ENCODE measurements at places on chromosomes 1 and 21.

DNA sequence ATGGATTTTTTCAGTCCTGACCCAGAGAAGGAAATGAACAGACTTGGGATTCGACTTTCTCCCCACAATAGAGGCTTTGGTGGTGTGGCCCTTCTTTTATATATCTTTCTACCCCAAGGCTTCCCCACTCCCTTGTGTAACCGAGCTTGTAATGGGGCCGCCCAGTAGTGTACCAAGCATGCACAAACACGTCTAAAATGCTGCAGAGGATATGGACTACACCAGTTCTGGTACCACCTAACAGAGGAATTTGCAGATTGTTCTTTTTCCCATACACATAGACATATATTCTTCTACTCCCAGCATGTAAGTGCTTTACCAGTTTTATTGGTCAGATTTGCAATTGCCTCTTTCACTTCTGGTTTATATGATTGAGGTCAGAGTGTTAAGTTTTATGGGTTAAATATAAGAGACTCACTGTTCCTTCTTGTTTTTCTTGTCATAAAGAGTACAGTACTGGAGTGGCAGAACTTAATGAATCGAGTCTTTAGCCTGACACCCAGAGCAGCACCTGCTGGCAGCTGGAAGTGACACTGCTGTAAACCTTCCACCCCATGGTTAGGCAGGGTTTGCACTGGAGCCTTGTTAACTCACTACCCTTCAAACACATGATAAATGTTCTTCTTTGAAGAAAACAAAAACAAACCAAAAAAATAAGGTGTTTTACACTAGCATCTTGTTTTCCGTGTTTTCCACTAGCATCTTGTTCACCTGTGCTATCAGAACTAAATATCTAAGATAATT is 198.6 kb downstream of the PTPRC start:
- DNase-seq = no peak

GRCh38 chr1:107228704-107229371 is 88.0 kb downstream of the NTNG1 start:
- no peak for DNase-seq

GRCh38 chr1:19327301-19327700 is 15.2 kb downstream of the SLC66A1 start:
- DNase-seq = no peak

DNA sequence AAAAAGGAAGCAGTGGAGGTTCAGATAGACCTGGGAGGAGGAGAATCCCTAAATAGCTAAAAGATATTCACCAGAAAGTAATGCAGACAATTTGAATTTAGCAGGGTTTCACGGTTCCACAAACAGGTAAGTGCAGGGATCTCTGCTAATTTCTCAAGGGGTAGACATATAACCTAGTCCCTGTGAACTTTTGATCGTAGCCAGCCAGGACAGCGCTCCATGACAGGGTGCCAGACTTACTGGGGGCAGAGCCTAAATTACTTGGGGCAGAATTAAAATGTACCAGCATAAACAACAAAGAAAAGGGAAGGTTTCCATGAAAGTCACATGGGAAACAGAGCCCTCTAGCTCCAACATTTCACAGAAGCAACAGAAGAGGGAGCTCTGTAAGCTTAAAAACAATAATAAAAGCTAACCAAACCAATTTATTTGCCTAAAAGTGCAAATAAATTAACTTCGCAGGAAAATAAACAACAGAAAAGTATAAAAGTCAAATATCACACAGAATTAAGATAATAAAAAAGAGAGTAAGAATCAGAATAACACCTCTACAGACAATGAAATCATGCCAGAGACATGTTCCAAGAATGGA is 198.3 kb downstream of the DUSP10 start:
- no peak for DNase-seq

DNA sequence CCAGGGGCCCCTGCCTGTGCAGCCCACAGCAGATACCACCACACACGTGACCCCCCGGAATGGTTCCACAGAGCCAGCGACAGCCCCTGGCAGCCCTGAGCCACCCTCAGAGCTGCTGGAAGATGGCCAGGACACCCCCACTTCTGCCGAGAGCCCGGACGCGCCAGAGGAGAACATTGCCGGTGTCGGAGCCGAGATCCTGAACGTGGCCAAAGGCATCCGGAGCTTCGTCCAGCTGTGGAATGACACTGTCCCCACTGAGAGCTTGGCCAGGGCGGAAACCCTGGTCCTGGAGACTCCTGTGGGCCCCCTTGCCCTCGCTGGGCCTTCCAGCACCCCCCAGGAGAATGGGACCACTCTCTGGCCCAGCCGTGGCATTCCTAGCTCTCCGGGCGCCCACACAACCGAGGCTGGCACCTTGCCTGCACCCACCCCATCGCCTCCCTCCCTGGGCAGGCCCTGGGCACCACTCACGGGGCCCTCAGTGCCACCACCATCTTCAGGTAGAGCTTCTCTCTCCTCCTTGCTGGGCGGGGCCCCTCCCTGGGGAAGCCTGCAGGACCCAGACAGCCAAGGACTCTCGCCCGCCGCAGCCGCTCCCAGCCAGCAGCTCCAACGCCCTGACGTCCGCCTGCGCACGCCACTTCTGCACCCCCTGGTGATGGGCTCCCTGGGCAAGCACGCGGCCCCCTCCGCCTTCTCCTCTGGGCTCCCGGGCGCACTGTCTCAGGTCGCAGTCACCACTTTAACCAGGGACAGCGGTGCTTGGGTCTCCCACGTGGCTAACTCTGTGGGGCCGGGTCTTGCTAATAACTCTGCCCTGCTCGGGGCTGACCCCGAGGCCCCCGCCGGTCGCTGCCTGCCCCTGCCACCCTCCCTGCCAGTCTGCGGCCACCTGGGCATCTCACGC is 51.0 kb downstream of the COL18A1 start:
- no peak for DNase-seq

DNA sequence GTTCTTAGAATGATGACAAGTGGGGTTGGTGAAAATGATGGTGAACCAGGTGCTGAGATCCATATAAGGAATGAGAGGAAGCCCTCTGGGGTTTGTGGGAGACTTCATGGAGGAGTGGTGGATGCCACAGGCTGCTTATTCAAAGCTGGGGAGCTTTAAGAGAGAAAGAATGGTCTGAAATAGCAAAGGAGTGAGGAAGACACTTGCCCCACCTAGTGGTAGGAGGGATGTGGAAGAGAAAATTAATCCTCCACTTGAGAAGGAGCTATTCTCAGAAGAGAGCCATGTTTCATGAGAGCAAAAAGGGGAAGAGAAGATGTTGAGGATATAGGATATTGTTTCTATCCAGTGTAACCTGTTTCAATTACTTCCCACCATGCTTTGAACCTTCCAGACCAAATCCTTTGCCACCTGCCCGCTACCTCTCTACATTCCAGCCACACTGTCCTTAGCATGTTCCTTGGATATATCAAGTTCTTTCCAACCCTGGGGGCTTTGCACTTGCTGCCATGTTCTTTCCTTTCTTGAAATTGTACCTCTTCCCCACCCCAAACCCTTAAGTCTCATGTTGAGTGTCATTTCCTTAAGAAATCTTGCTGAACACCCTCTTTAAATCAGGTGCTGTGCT is 19.6 kb upstream of the ZNF648 start:
- DNase-seq = no peak

DNA sequence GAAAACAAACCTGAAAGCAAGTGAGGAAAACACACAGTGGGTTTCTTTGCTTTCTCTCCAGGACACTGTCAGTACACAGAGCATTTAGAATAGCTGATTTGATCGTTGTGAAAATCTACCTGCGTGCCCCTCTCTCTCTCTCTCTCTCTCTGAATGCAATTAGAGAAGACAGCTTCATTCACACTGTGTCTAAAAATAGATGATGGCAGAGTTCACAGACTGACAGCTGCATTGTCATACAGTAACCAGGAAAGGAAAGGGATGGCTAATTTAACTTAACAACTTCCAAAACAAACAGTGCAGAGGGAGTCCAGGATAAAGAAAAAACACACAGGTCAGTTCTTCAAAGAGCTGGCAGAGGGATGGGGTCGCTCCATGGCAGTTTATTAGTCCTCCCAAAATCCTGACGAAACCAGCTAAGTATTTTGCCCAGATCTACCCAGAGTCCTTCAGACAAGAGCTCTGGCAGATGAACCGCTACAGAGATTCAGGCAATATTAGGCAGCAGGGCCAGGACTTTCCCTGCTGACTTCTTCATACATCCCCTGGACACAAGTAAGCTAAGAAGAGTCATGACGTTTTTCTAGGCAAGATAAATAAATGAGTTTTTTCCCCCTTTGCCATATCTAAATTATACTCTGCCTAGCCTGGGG is 58.9 kb downstream of the WLS start:
- no peak for DNase-seq

GRCh38 chr1:209686322-209686721 is 11.1 kb downstream of the G0S2 start:
- no peak for DNase-seq

- no peak for DNase-seq
These were observed 39.1 kb downstream of the SPSB1 start for GRCh38 chr1:9331558-9332346.

DNA sequence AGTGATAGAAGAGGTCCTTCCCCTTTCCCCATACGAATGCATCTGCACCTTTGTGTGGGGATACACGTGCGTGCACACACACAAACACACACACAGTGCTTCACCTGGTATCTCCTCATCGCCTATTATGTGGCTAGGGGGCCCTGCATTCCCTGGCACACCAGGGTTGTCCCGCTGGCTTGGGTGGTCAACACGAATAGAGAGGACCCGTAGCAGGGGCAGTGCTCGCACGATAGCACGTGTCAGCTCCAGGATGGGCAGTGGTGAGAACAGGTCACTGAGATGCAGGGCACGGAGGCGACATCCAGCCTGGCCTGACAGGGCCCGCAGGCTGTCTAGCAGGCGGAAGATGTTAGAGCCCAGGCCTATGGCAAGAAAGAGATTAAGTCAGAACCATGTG is 22.4 kb downstream of the LRRC41 start:
- DNase-seq = no peak

DNA sequence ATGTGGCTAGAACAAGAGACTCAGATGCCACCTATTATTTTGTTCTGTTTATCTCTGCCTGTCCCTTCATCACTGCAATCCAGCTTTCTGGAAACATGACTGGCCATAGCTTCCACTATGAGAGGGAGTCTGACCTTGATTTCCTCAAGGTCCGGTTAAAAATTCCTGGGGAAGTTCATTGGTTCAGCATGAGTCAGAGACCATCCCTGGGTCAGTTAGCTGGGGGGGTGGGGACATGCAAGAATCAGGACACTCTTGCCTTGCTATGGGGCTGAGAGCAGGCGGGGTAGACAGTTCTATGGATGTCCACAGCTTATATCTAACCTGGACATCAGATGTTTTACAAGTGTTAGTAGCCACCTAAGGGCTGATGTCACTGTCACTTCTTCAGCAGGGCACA is 81.1 kb downstream of the TENT5C start:
- no peak for DNase-seq

GRCh38 chr1:27548136-27548853 is 55.6 kb downstream of the AHDC1 start:
- no peak for DNase-seq

DNA sequence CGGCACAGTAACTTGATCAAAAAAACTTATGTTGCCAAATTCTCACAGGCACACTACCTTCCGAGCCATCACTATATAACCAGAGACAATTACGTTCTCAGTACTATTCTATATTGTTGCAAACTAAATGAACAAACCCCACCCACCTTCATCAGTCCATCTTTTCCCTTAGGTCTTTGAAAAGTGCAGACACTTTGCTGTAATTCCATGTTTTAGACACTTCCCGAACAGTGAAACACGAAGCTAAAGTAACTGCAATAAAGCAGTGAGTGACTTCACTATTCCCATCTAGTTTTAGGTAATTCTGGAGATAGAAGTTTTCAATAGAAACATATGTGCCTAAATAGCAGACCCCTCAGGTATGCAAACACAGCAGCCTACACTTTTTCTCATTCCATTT is 7.7 kb downstream of the SFPQ start:
- no peak for DNase-seq

- no peak for DNase-seq
These were observed 185.2 kb downstream of the FAF1 start for GRCh38 chr1:50774759-50775351.

- no peak for DNase-seq
These were observed 29.3 kb upstream of the TSPAN2 start for GRCh38 chr1:115118611-115119010.

GRCh38 chr1:234997896-234998741 is 130.5 kb downstream of the TOMM20 start:
- DNase-seq = no peak

DNA sequence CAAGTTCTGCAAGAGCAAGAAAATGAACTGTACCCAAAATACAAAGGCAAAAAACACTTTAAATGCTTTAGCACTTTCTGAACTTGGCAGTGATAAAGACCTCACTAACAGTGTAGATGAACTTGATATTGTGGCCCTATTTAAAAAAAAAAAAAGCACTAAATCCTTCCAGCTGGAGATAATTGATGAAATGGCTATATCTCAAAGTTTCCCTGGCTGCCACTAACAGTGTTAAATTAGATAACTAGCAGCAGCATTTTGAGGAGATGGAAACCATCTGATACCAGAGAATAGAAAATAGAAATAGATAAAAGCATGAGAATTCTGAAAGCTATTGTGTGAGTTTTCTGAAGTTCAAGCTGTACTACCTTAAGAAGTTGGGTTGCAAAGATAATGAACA is 317.2 kb downstream of the RWDD3 start:
- DNase-seq = no peak

DNA sequence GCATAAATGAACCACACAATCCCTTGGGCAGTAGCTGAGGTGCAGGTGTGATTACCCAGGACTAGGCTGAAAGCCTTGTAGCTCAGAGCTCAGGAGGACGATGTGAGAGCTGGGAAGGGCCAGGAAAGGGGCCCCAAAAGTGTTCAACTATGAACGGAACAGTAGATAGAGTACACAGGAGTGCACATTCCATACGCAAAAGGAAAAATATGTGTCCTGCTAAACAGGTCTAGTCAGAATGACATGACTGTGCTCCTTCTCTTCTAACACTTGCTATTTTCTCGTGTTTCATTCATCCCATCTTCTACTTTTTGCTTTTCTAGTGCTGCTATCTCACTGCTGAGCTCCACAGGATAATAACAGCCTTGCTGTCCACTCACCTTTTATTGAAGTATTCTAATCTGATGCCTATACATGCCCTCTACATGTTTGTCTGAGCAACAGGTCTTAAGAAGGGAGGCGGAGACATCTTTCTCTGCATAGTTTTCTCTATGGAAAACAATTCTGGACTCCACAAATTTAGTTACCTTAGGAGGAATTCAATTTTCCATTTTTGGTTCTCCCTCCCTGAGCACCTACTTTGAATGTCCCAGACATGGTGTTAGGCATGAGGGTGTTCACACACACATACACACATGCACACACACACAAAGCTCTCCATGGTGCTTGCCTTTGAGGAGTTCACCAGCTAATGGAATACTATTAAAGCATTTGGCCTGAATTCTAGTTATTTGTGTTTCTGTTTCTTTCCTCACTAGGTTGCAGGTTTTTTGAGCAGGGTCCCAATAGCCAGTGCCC is 3.4 kb downstream of the S100A10 start:
- no peak for DNase-seq

GRCh38 chr1:2130156-2130555 is 64.4 kb downstream of the FAAP20 start:
- DNase-seq = no peak

- DNase-seq = no peak
These were observed 87.6 kb upstream of the DUSP10 start for GRCh38 chr1:221829327-221830015.
